ENCODE measurements at places on chromosomes 4 and X. TPM values are rescaled to one million over a fixed set of nuclear protein-coding genes. Genes with fewer than 3 reads are reported as not detected.

USP17L12 gene
- not detected for polyA plus RNA-seq

GRCh38 chr4:168832763-168833575 lies 177.1 kb downstream of the CBR4 start:
- H3K27me3 ChIP-seq: no peaks in the 10 kb centered on the region
- H3K27ac ChIP-seq: peak overlapping the region; percentile 75
- H3K4me3 ChIP-seq: peak overlapping the region; percentile 64
- peak; percentile 36 for DNase-seq
- H3K4me1 ChIP-seq: no peaks in the 10 kb centered on the region

DNA sequence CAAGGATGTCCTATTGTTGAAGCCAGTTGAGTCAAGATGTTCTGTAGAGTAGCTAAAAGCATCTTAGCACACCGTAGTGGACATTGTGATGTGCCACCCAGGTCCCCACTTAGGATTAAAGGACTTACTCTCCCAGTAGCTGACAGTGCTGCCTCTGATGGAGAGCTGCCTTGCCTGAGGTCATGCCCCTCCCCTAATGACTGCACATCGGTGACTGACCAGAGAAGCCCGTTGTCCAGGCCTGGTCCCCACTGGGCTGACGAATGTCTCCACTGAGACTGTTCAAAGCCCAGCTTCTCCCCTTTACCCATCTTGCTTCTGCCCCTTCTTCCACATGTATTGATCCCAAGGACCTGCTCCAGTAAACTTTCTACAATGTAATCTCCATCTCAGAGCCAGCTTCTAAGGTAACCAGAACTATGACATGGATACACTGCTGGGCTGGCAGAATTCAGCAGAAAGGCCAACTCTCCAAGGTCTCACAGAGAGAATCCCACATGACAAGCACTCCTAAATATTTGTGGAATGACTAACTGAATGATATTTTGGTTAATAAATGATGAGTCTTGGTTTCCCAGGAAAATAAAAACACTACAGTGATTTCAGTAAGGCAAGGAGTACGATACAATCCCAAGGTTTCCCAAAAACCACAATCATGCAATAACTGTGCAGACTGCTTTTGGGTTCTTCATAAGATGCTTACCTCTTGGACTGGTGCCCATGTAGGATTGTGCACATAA lies 82.4 kb upstream of the TMEM150C start:
- no peak overlapping the region for H3K27ac ChIP-seq
- no peak overlapping the region for H3K4me3 ChIP-seq
- no peaks in the 10 kb centered on the region for H3K36me3 ChIP-seq
- H3K27me3 ChIP-seq: no peaks in the 10 kb centered on the region
- no peak for DNase-seq

- no peaks in the 10 kb centered on the region for H3K27me3 ChIP-seq
- DNase-seq: no peak
- no peaks in the 10 kb centered on the region for H3K4me1 ChIP-seq
- no peaks in the 10 kb centered on the region for H3K36me3 ChIP-seq
Measured at GRCh38 chr4:67036791-67037190, 508.5 kb downstream of the CENPC start.

DNA sequence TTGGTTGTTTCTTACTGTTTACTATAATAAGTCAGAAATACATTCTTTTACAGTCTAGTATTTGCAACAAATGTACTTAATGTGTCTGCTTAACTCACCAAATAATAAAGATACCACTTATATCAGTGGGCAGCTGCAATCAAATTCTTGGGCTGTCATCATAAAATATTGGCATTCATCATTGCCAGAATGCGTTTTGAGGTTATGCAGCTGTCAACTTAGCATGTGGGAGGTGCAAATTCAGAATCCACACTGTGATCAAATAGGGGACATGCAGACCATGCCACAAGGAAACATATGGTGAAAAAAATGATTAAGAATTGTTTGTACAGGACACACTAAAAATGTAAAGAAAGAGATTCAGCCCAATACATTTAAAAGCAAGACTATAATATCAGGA lies 86.5 kb downstream of the HCCS start:
- no peak overlapping the region for H3K4me3 ChIP-seq
- H3K4me1 ChIP-seq: no peaks in the 10 kb centered on the region
- no peak for DNase-seq
- no peak overlapping the region for H3K27ac ChIP-seq
- no peaks in the 10 kb centered on the region for H3K36me3 ChIP-seq

All from liver (tissue), 10 donors.